AG04449 (cell line): ENCODE measurements at places on chromosomes 4 and X.

DNA sequence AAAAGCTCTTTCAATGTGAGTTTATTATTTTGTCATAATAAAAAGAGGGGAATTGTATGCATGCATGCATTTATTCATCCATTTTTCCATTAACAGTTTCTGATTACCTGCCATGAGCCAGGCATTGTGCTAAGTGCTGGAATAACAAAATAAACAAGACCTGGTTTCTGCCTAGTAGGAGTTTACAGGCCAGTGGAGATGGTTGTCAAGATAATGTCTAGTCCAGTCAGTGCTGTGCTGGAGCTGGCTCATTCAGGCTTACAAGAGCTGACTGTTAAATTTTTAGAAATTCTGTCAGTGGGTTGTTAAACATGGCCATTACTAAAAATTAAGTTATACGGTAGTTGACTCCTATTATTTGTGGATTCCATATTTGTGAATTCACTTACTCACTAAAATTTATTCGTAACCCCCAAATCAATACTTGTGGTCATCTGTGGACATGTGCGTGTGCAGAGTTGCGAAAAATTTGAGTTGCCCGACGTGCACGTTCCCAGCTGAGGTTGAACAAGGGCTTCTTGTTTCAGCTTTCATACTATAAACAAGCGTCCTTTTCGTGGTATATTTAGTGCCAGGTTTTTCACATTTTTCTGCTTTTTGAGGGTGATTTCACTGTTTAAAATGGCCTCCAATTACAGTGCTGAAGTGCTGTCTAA lies 172.3 kb upstream of the RPS6KA3 start:
- DNase-seq: no peak

DNA sequence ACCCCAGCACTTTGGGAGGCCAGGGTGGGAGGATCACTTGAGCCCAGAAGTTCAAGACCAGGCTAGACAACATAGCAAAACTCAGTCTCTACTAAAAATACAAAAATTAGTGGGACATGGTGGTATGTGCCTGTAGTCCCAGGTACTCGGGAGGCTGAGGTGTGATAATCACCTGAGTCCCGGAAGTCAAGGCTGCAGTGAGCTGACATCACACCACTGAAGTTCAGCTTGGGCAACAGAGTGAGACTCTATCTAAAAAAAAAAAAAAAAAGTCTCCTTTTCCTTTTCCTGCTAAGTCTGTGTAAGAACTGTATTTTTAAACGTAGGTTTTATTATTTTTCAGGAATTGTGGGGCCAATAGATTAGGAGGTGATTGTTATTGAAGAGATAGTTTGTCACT lies 356.7 kb downstream of the ARHGAP24 start:
- no peak for DNase-seq

- DNase-seq: no peak
Observed at GRCh38 chr4:10761903-10762302, 77.3 kb upstream of the CLNK start.

- DNase-seq: peak; percentile 33
Observed at GRCh38 chr4:1200425-1201035, 28.1 kb upstream of the SPON2 start.
